Chondrocyte (in vitro differentiated cells): ENCODE measurements at places on chromosomes 16 and 17.

DNA sequence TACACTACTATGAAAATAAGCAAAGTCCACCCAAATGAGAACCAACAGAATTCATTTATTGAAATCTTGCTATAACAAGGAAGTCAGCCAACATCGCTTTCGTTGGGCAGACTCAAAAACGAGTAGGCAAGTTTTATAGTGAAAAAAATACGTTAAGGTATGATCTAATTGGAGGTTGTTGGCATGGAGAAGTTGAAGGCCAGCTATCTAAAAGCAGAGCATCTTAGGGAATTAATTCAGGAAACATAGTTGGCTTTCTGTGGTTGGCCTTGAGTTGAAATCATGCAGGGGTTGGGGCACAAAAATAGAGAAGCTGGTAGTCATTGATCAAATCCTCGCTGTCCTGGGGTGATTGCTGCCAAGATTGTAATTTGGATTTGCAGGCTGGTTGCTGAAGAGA lies 118.3 kb downstream of the PPM1E start:
- no peaks in the 10 kb centered on the region for H3K27me3 ChIP-seq
- H3K4me3 ChIP-seq: no peak overlapping the region
- DNase-seq: no peak
- no peak overlapping the region for H3K27ac ChIP-seq
- no peaks in the 10 kb centered on the region for H3K36me3 ChIP-seq

- H3K4me1 ChIP-seq: no peaks in the 10 kb centered on the region
- H3K27me3 ChIP-seq: peaks cover 22% of the 10 kb centered on the region
- no peak overlapping the region for H3K4me3 ChIP-seq
These were observed 31.0 kb upstream of the CNEP1R1 start for GRCh38 chr16:49994006-49994405.

DNA sequence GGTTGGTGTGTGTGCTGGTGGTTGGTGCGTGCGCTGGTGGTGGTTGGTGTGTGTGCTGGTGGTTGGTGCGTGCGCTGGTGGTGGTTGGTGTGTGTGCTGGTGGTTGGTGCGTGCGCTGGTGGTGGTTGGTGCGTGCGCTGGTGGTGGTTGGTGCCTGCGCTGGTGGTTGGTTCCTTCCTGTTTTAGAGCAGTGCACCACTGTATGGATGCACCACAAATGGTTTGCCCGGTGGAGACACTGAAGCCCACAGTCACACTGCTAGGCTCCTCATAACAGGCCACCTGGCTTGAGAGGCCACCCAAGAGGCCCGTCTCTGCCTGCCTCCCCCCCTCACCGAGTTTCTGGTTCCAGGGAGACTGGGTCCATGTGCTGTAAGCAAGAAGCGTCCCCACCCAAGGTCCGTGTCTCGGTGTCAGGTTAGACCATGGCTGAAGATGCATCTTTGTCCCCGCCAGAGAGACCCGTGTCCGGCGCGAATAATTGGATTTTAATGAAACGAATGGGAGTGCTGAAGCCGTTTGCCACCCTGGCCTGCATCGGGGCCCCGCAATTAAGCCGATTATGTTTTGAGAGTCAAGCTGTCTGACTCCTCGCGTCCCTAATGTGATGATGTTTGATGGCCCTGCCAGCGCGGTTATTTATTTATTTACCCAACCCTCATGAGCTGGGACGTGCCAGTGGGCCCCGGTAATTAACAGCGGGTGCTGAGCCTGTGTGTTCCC lies 161.3 kb upstream of the GSE1 start:
- H3K27ac ChIP-seq: no peak overlapping the region
- H3K27me3 ChIP-seq: peaks cover 4% of the 10 kb centered on the region
- H3K36me3 ChIP-seq: no peaks in the 10 kb centered on the region
- H3K4me1 ChIP-seq: peaks cover 4% of the 10 kb centered on the region
- DNase-seq: no peak
- H3K4me3 ChIP-seq: no peak overlapping the region

GRCh38 chr17:27878776-27879562 lies 14.2 kb downstream of the LYRM9 start:
- DNase-seq: no peak
- no peaks in the 10 kb centered on the region for H3K4me1 ChIP-seq
- H3K4me3 ChIP-seq: no peak overlapping the region
